ENCODE measurements at places on chromosomes 7 and 10.

DNA sequence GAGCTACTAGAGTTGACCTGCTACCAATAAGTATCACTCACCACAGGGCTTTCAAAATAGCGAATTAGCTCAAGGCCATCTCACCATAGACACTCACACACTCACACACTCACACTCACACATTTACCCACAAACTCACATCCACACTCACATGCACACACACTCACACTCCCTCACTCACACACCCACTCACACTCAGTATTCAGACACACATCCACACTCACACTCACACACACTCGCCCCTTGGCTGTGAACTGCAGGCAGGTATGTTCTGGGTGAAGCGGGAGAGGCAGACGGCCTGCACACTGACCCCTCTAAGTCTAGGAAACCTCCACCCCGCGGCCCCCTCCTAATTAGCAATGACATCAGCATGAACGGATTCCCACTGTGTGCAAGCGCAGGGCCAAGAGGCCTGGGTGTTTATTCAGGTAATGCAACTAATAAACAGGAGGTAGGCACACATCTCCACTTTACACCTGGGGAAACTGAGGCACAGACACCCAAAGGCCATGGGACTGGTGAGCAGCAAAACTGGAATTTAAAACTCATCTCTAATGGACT lies 94.6 kb downstream of the ADARB2 start:
- no peak for DNase-seq

GRCh38 chr10:101778781-101779543 lies 3.0 kb upstream of the FGF8 start:
- no peak for DNase-seq

DNA sequence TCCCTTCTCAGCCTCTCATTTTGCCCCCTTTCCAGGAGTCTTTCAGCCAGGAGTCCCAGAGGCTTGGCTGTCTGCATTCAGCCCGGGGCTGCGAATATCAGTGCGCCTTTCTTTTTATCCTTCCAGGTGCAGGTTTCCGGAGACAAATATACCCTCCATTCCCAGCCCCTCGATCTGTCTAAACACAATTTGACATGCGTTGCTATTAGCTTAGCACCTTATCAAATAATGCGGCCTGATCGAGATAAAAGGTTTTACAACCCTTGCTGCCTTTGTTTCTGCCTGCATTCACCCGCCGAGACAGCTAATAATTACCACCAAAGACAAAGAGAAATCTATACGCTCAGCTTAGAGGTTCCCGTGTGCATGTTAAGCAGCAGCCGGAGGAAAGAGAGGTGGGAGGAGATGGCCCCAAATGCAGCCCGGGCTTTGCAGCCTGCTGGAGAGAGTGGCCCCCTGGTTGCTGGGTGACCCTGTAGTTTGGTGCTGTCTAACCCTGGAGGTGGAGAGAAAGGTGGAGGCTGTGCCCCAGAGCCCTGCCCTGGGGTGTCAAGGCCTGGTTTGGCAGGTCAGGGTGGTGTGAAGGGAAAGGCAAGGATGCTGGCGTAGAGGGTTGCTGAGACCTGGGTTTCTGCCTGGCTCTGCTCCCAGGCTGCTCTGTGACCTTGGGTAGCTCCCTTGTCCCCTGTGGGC lies 185.3 kb downstream of the RPS24 start:
- peak; percentile 39 for DNase-seq

DNA sequence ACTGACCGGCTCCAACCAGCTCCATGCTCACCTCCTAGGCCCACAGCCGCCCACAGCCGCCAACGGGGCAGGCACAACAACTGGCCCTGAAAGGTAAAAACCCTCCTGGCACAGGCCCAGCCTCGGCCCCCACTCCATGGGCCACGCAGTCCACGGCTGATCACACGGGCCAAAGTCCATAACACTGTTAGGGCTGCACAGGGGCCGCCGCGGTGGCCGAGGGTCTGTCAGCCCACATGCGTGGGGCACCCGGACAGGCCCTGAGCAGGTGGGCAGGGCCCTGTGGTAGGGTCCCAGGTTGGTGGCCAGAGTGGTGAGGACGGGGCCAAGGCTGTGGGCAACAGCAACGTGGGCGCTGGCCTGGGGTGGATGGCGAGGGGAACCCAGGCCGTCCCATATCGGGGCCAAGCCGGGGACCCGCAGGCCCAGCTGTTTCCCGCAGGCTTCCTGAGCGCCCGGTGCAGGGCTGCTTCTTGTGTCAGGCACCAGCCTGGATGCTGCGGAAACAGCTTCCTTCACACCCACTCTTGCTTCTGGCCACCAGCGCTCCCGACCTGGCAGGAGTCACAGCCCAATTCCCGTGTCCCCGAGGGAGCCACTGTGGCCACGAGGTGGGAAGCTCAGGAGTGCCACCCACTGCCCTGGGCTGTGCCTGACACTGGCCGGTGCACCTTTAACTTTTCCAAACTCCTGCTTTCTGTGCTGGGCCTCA lies 29.2 kb downstream of the CYP2W1 start:
- DNase-seq, result no peak

GRCh38 chr7:3975371-3975770 lies 674.3 kb downstream of the SDK1 start:
- no peak for DNase-seq

GRCh38 chr10:65213170-65213569 lies 1692.0 kb downstream of the REEP3 start:
- DNase-seq, result no peak

DNA sequence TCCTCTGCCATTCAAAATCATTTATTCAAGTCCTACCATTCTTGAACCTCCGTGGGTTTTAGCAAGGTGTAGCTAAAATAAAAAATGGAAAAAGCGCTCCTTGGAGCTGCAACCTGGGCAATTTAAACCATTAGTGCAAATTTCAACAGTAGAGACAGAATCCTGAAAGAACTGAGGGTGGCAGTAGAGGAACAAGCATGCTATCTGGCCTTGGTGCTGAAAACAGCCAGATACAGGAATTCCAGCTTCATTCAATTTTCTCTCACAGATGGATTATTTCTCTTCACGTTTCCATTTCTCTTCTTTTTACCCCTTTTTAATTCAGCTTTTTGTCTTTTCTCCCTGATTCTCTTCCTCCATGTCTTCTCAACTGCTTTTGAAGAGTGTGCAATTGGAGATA lies 77.7 kb downstream of the OTUD1 start:
- no peak for DNase-seq

GRCh38 chr7:45178241-45179225 lies 20.9 kb downstream of the RAMP3 start:
- DNase-seq, result no peak

- DNase-seq, result no peak
Measured at GRCh38 chr10:114303556-114303955, 64.5 kb downstream of the VWA2 start.

GRCh38 chr7:129958643-129959470 lies 6.1 kb upstream of the UBE2H start:
- DNase-seq, result no peak

DNA sequence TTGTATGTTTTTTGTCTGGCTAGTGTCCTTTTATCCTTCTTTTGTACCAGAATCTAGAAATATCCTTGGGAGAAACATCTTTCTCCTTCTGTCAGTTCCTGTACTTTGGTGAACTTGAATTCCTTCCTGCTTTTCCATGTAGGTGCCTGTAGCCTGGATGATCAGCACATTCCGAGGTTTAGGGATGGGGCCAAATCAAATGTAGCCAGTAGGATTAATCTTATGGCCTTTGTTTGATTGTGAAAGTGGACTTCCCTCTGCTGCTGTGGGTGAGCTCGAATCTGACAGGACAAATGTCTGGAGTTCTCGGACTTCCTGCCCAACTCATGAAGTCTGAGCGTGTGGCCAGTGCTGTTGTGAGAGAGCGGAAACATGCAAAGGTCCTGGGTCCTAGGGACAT lies 33.2 kb upstream of the NAMPT start:
- DNase-seq, result no peak

DNA sequence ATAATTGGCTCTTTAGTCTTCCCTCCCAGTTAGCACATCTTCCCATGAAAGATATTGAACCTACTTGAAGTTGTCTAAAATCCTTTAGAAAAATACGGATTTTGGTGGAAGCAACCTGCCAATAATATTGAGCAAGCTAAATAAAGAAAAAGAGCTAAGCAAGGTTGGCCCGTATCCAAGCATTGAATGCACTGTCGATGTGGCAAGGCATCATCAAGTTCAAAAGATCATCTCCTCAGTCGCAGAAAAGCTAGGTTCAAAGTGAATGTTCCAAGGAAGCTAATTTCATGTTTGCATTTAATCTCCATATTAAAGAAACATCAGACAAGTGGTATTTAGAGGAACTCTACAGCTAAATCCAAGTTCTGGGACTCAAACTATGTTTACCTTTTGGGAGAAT lies 206.0 kb downstream of the MTERF1 start:
- DNase-seq, result no peak

DNA sequence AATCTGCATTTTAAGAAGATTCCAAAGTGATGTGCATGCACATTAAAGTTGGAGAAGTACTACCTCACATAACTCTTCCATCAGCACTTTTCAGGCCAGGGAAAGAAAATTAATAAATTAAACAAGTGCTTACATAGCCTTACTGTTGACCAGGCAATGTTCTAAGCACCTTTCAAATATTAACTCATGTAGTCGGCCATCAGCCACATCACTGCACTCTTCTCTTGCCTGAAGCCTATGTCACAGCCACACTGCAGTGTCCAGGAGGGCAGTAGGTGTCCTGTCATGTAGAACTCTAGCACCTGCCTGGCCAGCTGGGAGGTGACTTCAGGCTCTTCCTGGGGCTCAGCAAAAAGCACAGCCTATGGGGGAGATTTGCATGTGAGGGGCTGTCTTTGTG lies 71.5 kb downstream of the CDK1 start:
- DNase-seq, result no peak

DNA sequence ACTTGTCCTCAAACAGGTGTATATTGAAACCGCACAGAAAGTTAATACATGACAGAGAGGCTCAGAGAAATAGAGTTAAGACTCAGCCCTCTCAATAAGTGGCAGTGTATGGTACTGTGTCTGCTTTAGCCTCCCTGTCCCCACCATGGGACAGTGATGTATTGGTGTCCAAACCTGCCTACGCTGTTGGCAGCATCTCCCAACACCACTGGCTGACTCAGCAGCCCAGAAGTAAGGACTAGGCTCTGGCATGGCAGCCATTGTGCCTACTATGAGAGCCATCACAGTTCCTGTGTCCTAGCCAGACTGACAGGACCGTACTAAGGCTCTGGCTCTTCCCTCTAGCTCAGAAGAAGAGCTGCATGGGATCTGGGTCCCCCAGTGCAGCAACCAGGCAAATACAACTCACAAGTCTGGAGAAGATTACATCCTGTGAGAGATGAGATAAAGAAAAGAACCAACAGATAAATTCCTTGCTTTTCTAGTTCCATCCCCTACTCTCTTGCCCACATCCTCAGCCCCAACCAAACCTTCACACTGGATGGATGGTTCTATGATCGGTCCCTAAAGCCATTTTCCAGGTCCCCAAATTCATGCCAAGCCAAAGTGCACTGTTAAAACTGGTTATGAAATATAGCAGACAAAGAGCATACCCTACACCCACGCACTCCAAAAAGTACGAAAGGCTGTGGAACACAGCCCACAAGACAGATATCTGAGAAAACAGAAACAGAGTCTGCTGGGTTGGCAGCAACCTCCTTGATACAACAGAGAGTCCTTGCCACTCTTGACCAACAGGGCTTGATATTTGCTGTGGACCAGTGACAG lies 44.1 kb upstream of the DMTF1 start:
- DNase-seq, result no peak

- DNase-seq, result no peak
Measured at GRCh38 chr10:87691506-87692070, 31.9 kb downstream of the PAPSS2 start.

- no peak for DNase-seq
Measured at GRCh38 chr7:112013274-112013673, 192.9 kb downstream of the DOCK4 start.

DNA sequence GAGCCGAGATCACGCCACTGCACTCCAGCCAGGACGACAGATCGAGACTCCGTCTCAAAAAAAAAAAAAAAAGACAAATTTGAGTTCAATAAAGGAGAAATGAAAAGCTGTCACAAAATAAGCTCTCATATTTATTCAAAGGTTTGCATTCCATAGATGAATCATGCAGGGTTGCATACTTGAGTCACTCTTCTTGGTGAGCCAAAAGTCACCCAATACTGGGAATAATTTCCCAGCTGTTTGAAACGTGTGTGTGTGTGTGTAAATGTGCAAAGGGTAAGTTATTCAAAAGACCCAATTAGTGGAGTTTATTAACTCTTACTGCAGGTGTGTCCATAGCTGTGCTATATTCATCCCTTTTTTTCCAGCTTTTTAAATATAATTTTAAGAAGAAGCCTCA lies 297.7 kb downstream of the CCDC3 start:
- DNase-seq, result no peak
